NCI-H1417 (cell line): ENCODE measurements at places on chromosomes 16 and 17.

DNA sequence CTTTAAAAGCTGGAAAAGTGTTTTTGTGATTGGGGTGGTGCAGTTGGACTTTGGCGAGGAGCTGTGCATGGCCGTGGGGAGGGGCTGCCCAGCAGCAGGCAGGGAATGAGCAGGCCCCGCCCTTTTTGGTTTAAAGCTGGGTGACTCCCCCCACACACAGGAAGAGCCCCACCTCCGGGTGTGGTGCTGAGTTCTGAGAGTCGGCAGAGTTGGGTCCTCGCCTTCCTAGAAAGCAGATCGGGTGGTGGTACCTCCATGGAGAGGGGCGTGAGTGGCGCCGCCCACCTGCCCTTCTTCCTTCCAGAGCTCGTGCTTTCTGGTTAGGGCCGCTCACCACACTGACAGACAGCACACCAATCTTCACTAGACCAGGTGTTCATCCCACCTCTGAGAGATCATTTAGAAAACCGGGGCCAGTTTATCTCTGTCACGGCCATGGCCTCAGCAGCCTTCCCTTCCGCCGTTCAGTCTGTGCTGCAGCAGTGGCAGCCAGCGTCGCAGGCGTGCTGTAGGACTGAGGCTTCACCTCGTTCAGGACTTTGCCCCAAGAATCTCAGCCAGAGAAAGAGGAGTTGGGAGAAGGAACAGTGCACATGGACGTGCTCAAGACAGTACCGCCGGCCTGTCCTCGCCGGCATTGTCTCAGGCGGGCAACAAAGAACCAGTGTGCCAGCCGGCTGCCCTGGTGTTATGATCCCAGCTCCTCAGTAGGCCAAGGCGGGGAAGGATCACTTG is 144.0 kb upstream of the CHMP6 start:
- DNase-seq = no peak

DNA sequence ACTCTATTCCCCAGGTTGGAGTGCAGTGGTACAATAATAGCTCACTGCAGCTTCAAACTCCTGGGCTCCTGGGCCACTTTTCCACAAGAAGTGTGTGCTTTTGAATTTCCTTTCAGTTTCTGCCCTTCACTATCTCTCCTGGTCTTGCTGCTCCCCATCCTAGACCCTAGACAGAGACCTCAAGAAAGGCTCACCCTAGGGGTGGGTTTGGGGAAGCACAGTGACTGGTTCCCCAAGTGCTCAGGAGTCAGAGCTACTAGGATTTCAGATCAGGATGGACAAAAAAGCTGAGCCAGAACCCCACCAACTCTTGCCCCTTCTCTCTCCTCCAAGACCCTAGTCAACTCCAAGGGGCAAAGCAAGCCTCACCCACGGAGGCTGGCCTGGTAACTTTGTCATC is 1.6 kb upstream of the SEBOX start:
- DNase-seq = no peak

DNA sequence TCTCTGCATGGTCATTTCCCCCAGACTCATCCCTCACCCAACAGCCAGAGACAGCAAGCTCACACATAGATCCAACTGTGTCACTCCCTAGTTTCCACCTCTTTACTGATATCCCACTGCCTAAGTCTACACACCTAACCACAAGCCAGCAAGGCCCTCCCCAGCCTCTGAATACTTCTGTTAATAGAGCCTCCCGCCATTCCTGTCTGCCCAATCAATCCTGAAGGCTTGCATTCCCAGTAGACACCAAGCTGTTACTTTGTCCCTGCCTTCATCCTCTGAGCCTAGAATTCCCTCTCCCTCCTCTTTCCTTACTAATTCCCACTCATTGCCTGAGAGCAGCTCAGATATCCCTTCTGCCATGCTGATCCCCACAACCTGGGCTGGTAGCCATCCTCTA is 4.7 kb downstream of the C17orf113 start:
- DNase-seq = no peak

GRCh38 chr17:60436676-60437075 is 14.4 kb downstream of the CHCT1 start:
- DNase-seq = no peak

DNA sequence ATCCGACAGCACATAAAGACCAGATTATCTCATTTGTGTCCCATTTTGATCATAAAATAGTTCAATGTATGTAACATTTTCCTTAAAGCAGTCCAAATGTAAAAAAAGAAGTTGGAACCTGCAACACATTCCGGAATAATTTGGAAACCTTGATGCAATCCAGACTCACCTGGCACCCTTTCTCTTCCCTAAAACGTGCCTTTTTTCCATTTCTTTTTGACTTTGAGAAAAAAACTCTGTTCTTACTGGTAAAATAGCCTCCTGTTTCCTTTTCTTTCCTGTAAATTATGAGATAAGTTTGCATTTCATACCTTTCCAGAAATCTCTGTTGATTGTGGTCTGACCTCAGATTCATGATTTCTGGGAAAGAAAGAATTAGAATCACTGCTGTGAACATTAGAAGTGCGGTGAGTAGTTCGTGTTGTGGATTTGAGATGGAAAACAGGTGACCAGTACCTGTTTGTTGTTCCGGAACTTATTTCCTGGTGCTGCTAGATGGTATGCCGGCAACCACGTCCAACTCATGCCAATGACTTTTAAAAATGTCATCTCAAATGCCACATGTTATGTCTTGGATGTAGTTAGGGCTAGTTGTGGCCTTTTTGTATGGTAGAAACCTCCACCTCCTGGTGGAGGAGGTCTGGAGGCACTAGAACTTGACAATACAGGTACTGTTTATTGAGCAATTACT is 108.1 kb downstream of the SOCS1 start:
- DNase-seq = no peak

- DNase-seq = peak; percentile 88
Observed at GRCh38 chr16:85554889-85555718, 58.0 kb upstream of the GSE1 start.

DNA sequence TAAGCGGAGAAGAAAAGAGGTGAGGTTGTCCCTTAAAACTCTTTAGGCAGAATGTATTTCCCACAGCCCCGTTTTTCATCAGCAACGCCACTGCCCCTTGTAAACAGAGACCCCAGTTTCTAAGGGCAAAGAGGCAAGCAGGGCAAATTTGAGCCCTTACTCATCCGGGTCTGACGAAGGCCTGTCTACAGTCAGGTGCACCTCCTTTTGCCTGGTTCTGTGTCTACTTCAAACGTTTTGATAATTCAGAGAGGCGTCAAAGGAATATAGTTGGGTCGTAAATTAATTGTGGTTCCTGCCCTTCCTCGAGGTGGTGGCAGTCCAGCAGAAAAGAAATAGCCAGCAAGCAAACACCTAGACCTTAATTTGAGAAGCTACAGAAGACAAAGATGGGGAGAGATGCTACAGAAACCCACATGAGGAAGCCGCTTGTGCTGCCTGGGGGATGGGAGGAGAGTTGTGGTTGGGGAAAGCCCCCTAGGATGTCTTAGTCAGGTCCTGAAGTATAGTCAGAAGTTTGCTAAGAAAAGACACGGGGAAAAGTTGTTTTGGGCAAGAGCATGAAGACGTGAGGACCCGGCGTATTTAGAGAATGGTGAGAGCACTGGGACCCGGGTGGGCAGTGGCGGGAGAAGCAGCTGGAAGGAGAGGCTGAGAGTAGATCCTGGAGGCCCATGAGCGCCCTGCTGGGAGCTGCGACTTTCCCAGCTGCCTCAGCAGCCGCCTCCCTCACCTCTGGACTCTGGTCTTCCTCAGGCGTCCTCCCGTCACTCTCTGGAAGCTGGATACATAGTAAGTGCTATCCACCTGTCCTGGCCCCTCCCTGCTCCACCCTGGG is 2.4 kb downstream of the FBRS start:
- no peak for DNase-seq

- DNase-seq = no peak
Observed at GRCh38 chr16:59088431-59088830, 354.3 kb upstream of the GOT2 start.

GRCh38 chr17:12667299-12667958 is 1.7 kb downstream of the MYOCD start:
- DNase-seq = no peak

DNA sequence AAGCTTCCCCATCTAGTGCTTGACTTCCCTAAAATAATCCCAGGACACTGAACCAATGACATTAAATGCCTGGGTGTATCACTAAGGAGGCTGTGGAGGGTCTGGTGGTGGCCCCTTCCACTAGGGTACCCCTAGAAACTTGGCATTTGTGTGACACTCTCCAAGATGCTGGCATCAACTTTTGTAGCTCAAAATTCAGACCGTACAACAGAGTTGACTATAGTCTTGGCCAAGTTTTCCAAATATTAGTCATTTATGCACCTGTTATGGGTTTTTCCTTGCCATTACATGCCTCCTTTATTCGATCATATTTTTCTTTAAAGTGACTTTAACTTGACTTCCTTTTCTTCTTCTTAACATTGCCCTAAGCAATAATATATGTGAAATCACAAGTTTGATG is 124.8 kb upstream of the CACNG3 start:
- no peak for DNase-seq

- no peak for DNase-seq
Observed at GRCh38 chr16:49504023-49504364, 130.4 kb downstream of the C16orf78 start.

DNA sequence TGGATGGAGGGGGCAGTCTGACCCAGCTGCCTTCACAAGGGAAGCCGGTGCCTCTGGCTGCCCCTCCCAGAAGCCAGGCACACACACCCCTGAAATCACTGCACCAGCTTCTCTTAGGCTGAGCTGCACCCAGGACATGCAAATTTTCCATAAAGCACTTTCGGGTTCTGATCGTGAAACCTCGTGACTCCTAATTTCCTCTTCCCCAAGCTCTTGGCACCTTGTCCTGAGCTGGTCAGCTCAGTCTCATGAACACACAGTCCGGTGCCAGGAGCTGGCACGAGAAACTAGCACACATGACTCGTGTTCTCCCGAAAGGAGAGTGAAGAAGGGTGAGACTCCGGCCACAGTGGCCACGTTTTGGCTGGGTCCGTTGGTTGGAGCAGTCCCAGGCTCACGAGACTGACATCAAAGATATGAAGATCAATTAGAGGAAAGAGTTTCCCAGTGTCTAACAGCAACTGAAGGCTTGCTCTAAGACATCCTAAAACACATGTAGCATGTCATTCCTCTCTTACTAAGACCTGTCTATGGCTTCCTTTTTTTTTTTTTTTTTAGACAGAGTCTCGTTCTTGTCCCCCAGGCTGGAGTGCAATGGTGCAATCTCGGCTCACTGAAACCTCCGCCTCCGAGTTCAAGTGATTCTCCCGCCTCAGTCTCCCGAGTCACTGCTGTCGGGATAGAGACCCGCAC is 9.2 kb upstream of the ABR start:
- DNase-seq = no peak

DNA sequence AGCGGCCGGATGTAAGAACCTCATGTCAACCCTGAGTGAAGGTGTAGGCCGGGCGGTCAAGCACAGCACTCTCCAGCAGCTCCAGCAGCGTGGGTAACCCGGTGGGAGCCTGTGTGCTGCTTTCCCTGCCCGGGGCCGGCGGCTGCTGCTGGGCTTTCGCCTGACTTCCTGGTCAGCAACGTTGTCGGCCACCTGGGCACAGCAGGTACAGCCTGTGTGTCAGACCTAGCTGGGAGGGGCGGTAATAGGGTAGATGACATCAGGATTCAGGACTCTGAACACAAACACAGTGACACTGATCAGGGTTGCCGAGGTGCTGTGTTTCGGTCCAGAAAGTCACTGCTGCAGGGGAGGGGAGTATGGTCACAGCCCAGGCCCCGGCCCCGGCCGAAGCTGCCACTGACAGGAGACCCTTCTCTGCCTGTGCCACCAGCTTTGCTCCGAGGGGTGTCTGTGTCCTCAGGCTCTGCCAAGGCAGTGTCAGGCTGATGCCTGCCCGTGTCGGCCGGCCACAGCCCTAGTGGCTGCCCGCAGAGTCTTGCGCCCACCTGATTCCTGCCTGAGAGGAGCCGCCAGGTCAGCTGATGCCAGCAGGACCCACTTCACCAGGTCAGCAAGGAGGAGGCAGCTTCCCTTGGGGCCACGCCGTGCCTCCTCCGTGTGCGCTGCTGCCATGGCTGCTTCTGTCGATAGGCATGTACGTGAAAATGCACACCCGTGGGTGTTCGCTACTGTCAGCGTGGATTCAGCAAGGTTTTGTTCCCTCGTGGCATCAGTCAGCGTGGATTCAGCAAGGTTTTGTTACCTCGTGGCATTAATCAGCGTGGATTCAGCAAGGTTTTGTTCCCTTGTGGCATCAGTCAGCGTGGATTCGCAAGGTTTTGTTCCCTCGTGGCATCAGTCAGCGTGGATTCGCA is 9.2 kb downstream of the RAB40C start:
- no peak for DNase-seq

- peak; percentile 2 for DNase-seq
Observed at GRCh38 chr17:9917801-9918200, 12.7 kb upstream of the RCVRN start.

DNA sequence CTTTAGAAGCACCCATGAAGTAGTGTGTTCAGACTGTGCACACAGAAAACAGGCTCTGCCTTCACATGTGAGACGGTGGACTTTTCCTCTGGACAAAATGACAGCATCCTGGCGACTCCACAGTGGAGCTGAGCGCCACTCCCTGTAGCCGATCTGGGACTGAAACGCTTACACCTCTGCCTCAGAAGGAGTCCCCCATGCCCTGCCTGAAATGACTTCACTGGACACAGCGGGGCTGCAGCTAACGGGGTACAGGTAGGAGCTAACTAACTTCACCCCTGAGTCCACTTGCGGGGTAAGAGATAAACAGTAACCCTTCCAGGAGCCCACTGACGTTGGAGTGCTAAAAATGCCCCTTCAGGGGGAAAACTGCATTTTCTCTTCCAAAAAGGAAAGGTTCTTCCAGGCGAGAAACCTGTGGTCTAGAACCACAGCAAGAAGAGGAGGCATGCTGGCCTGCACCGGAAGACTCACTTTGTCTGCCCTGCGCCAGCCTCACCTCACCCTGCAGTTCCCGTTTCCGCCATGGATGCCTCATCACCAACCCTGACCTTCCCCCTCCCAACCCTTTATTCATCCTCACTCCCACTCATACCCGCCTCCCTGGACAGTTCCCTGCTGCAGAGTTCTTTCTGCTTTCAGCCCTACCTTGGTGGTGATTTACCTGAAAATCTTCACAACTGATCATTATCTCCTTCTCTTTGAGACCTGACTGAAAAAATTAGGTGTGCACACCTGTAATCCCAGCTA is 19.4 kb upstream of the ENDOV start:
- no peak for DNase-seq

GRCh38 chr16:51017969-51018368 is 133.1 kb downstream of the SALL1 start:
- no peak for DNase-seq

GRCh38 chr16:1113889-1114526 is 18.0 kb upstream of the C1QTNF8 start:
- DNase-seq = no peak

DNA sequence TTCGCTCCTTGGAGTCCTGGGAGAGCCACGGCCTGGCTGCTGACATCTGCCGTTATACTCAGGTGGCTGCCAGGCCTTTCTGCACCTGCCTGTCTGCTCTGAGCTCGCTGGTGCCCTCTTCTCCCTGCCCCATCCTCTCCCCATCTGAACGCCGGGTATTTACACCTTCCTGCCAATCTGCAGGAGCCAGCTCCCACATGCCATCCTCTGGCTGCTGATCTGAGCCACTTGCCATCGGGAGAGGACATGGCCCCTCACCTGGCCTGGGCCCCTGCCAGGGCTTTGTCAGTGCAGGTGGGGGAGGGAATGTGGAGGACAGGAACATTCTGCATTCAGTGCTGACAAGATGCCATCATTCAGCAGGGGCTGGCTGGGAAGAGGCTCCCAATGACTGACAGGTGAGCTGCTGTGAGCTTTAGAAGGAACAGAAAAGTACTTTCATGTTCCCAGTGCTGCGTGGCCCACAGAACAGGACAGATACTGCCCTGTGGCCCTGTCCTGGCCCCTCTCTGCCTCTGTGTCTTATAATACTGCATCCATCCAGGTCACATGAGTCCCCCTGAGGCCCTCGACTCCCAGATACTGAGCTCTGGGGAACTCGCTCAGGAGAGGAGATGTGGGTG is 96.3 kb upstream of the ZNF469 start:
- no peak for DNase-seq
